ENCODE measurements at places on chromosomes 1 and 21.

GRCh38 chr1:159012495-159012894 is 2.8 kb downstream of the IFI16 start:
- DNase-seq = no peak

GRCh38 chr1:96515430-96515829 is 206.2 kb upstream of the PTBP2 start:
- no peak for DNase-seq

DNA sequence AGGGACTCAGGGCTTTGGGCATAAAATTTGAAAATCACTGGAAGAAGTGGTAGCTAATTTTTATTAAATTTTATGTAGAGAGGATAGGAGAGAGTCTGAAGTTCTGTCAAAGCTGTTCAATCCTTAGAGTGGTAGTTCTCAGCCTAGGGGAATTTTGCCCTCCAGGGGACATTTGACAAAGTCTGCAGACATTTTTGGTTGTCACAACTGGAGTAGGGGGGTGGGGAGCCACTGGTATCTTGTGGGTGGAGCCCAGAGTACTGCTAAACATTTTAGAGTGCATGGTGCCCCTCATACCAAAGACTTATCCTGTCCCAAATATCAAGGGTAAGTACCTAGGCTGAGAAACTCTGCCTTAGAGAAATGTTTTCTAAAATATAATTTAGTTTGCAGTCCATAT is 30.2 kb downstream of the RASAL2 start:
- DNase-seq = no peak

- DNase-seq = no peak
These were observed 10.7 kb downstream of the ADAMTS5 start for GRCh38 chr21:26956216-26956615.

- DNase-seq = no peak
These were observed 18.3 kb downstream of the EDN2 start for GRCh38 chr1:41466146-41466545.

GRCh38 chr1:71667216-71667615 is 586.4 kb upstream of the ZRANB2 start:
- no peak for DNase-seq

- DNase-seq = no peak
These were observed 33.8 kb downstream of the DUSP10 start for GRCh38 chr1:221708076-221708571.

GRCh38 chr21:35893156-35893555 is 167.2 kb downstream of the SETD4 start:
- DNase-seq = no peak

DNA sequence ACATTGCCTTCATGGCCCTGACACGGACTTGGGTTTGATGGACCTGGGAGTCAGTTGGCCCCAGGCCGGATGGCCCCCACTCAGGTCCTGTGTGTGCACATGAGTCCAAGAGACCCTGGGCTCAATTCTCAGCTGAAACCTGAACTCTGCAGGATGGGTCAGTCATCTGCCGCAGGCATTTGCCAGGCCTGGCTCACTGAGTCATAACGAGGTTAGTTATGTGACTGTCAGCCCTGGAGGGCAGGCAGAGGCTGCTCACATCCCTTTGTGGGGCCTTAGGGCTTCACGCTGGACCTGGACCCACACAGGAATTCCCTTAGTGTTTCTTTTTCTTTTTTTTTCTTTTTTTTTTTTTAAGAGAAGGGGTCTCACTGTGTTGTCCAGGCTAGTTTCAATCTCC is 46.5 kb downstream of the PSMG1 start:
- no peak for DNase-seq

Data from GOT3 (cell line).